ENCODE measurements at places on chromosomes 13 and 19. TPM values are rescaled to one million over a fixed set of nuclear protein-coding genes. Genes with fewer than 3 reads are reported as not detected.

CEACAM20 gene
- total RNA-seq = not detected

ZNF653 gene
- 21.6 TPM for total RNA-seq

CBY2 gene
- total RNA-seq = not detected

ZNF728 gene
- not detected for total RNA-seq

RFPL4AL1 gene
- total RNA-seq = not detected

PSG7 gene
- total RNA-seq = not detected

NKPD1 gene
- total RNA-seq = 0.28 TPM

CCDC106 gene
- total RNA-seq = 9.0 TPM

NLRP4 gene
- not detected for total RNA-seq

PCDH8 gene
- not detected for total RNA-seq

KLK15 gene
- not detected for total RNA-seq

VSTM2B gene
- total RNA-seq = not detected

ESD gene
- 128 TPM for total RNA-seq

TDRD12 gene
- 0.05 TPM for total RNA-seq

FCHO1 gene
- 96.2 TPM for total RNA-seq

SLC6A16 gene
- 1.3 TPM for total RNA-seq

EFNB2 gene
- 0.30 TPM for total RNA-seq

ZNF880 gene
- total RNA-seq = 6.3 TPM

PTPRS gene
- total RNA-seq = 0.09 TPM

KCNN4 gene
- total RNA-seq = 165 TPM

CRB3 gene
- total RNA-seq = 0.26 TPM

GAPDHS gene
- not detected for total RNA-seq

TNFSF9 gene
- 6.4 TPM for total RNA-seq

ZNF530 gene
- 5.7 TPM for total RNA-seq

ZNF564 gene
- total RNA-seq = 5.6 TPM

USHBP1 gene
- 0.30 TPM for total RNA-seq

FGF9 gene
- total RNA-seq = 0.40 TPM

CYP2A7 gene
- total RNA-seq = not detected

ZNF749 gene
- 22.5 TPM for total RNA-seq

VWA8 gene
- 28.4 TPM for total RNA-seq

NDUFA13 gene
- 391 TPM for total RNA-seq

IGFLR1 gene
- 75.2 TPM for total RNA-seq

FUT6 gene
- total RNA-seq = not detected

CCDC8 gene
- total RNA-seq = not detected

NXNL1 gene
- not detected for total RNA-seq

CEACAM3 gene
- total RNA-seq = not detected

CLIP3 gene
- total RNA-seq = 1.6 TPM

OR7D2 gene
- 0.37 TPM for total RNA-seq

MED26 gene
- 16.8 TPM for total RNA-seq

SRRM5 gene
- 0.37 TPM for total RNA-seq

ATP8B3 gene
- 3.6 TPM for total RNA-seq

SELENOV gene
- not detected for total RNA-seq

Data from activated CD4-positive, alpha-beta T cell treated with anti-CD3 and anti-CD28 coated beads, Interleukin-2, amount 10 ng/mL, durations not matched to agents 24 days and 14 days (primary cell).